ENCODE measurements at places on chromosomes 11 and 22. TPM values are rescaled to one million over a fixed set of nuclear protein-coding genes. Genes with fewer than 3 reads are reported as not detected.
A peak's percentile ranks its signal among the peaks of the same experiment; 100 is the strongest.

DNA sequence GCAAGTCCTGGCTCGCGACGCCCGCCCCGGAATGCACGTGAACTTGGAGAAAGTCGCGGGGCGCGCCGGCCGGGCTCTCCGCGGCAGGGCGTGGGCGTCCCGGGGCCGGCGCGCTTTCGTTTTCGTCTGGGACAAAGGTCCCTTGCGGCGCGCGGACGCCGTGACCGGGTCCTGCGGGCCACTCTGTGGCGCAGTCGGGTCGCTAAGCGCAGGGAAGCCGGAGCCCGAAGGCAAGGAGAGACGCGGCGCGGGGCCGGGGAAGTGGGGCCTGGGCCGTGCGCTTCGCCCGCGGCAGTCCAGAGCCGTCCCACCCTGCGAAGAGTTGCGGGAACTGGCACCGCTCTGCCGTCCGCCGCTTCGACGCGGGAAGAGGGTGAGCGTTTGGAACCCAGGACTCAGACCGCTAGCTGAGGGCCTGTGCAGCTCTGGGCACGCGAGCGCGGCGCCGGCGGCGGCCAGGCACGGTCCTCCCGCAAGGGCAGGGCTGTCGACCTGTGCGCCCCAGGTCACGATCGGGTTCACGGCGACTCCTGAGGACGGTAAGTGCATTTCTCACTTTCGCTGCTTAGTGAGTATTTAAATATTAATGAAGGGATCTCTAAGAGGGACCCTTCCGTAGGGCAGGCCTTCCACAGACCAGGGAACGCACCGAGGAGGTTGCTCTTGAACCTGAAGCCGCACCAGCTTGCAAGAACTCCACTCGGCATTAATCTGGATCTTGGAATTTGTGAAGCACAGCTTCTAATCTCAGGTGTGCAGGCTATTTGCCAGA is 78.0 kb upstream of the PPARA start:
- no peaks in the 10 kb centered on the region for H3K27me3 ChIP-seq
- H3K4me3 ChIP-seq = peak overlapping the region; percentile 96
- DNase-seq = peak; percentile 57
- peaks cover 18% of the 10 kb centered on the region for H3K36me3 ChIP-seq

DNA sequence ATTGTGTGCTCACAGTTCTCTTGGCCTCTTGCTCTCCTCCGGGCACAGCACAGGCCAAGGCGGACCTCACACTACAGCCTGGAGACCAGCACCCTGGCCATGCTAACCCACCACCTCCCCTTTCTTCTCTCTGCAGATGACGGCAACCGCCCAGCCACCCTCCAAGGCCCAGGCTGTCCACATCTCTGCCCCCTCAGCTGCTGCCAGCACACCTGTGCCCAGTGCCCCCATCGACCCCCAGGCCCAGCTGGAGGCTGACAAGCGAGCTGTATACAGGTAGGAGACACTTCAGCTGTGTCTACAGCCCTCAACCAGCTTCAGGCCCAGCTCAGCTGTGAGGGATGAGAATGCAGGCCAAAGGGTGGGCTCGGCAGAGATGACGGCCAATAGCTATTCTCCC is 128.4 kb downstream of the FEZ1 start:
- peaks cover 6% of the 10 kb centered on the region for H3K36me3 ChIP-seq
- no peak for DNase-seq
- no peak overlapping the region for H3K27ac ChIP-seq
- no peak overlapping the region for H3K4me3 ChIP-seq
- no peaks in the 10 kb centered on the region for H3K4me1 ChIP-seq

LIPT2 gene
- 2.0 TPM for polyA plus RNA-seq

DNA sequence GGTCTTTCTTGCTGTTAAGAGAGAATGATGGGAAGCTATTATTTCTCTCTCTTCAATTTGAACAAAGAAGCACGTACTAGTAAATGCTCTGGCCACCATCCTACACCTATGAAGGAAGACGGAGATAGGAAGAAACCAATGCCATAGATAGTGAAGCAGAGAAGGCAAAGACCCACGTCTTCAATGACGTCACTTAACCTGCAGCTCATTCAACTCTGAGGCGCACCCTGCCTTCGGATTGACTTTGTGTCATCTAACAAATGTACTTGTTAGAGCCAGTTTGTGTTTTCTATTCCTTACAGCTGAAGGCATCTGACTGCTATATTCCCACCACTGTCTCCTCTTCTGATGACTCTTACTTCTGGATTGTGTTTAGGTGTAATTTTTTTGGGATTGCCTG is 332.5 kb upstream of the DDI1 start:
- DNase-seq = no peak
- H3K4me1 ChIP-seq = no peaks in the 10 kb centered on the region
- H3K27me3 ChIP-seq = no peaks in the 10 kb centered on the region
- H3K4me3 ChIP-seq = no peak overlapping the region
- no peak overlapping the region for H3K27ac ChIP-seq

GRCh38 chr11:57179681-57180080 is 2.1 kb upstream of the LRRC55 start:
- H3K27me3 ChIP-seq = peaks cover 10% of the 10 kb centered on the region
- DNase-seq = no peak
- peaks cover 13% of the 10 kb centered on the region for H3K4me1 ChIP-seq
- no peaks in the 10 kb centered on the region for H3K36me3 ChIP-seq
- no peak overlapping the region for H3K4me3 ChIP-seq

MN1 gene
- polyA plus RNA-seq = 2.5 TPM

OR10A2 gene
- not detected for polyA plus RNA-seq

DNA sequence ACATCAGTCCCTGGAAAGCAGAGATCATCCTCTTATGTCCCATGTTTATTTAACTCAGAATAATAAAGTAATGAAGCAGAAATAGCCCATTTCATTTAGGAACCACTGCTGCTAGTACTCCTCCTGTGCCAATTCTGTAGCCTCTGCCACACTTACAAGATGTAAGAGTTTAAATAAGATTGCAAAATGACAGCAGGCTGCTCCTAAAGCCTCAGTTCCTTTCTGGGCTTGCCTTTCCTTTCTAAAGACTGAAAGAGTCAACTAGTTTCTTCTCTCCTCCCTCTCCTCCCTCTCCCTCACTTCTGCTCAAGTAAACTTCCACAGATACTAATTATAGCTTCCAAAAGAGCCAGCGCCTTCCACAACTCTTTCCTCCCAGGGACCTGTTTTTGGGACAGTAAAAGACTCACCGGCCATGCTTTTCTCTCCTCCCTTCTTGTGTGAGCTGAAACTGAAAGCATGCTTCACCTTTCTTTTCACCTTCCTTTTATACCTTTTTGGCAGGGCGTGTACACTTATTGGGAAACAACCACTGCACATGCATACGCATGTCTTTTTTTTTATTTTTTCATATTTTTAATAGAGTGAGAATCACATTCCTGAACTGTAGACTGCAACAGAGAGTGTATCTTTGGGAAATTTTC is 26.1 kb upstream of the CARD16 start:
- H3K36me3 ChIP-seq = no peaks in the 10 kb centered on the region
- no peaks in the 10 kb centered on the region for H3K27me3 ChIP-seq
- no peak overlapping the region for H3K27ac ChIP-seq
- no peak for DNase-seq

NXPE4 gene
- not detected for polyA plus RNA-seq

- no peak for DNase-seq
- no peak overlapping the region for H3K4me3 ChIP-seq
- no peaks in the 10 kb centered on the region for H3K4me1 ChIP-seq
- no peaks in the 10 kb centered on the region for H3K27me3 ChIP-seq
- H3K27ac ChIP-seq = no peak overlapping the region
- H3K36me3 ChIP-seq = no peaks in the 10 kb centered on the region
Measured at GRCh38 chr11:119470317-119471291, 47.6 kb upstream of the THY1 start.

GRCh38 chr11:20064961-20065405 is 95.3 kb downstream of the DBX1 start:
- no peak for DNase-seq
- peaks cover 9% of the 10 kb centered on the region for H3K36me3 ChIP-seq
- no peaks in the 10 kb centered on the region for H3K27me3 ChIP-seq
- no peak overlapping the region for H3K4me3 ChIP-seq
- H3K27ac ChIP-seq = no peak overlapping the region
- no peaks in the 10 kb centered on the region for H3K4me1 ChIP-seq
